Stimulated activated effector memory CD8-positive, alpha-beta T cell treated with anti-CD3 and anti-CD28 coated beads, Interleukin-12 subunit alpha, Interleukin-12 subunit beta, amount 100 ng/mL, for 72 hours (primary cell): ENCODE measurements at places on chromosomes 13 and 19.

- DNase-seq: no peak
Measured at GRCh38 chr13:48316826-48317510, 13.4 kb downstream of the RB1 start.

- no peak for DNase-seq
Measured at GRCh38 chr19:2103045-2103707, 6.5 kb downstream of the IZUMO4 start.

DNA sequence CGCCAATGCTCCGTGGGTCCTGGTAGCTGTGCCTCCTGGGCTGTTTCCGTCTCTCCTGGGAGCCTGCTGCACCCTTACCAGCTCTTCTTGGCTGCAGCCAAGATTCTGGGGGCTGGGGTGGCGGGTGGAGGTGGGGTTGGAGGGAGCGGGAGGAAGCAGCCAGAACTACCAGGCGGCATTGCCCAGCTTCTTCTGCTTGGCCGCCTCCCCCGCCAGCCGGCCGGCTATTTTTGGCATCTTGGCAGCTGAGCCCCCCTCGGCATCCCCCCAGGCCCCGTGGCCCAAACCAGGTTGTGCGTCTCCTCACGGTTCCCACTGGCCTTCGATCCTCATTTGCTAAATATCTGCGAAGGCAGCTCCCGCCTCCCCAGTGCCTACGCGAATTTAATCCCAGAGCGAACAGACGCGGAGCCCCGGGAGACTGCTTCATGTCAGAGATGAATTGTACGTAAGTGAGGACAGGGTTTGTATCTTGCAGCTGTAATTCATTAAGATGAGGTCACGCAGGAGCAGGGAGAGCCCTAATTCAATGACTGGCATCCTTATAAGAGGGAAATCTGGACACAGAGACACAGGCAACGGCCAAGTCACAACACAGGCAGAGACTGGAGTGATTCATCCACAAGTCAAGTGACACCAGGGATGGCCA lies 12.8 kb upstream of the PEAK3 start:
- no peak for DNase-seq

GRCh38 chr19:36093687-36094086 lies 17.3 kb upstream of the OVOL3 start:
- no peak for DNase-seq

DNA sequence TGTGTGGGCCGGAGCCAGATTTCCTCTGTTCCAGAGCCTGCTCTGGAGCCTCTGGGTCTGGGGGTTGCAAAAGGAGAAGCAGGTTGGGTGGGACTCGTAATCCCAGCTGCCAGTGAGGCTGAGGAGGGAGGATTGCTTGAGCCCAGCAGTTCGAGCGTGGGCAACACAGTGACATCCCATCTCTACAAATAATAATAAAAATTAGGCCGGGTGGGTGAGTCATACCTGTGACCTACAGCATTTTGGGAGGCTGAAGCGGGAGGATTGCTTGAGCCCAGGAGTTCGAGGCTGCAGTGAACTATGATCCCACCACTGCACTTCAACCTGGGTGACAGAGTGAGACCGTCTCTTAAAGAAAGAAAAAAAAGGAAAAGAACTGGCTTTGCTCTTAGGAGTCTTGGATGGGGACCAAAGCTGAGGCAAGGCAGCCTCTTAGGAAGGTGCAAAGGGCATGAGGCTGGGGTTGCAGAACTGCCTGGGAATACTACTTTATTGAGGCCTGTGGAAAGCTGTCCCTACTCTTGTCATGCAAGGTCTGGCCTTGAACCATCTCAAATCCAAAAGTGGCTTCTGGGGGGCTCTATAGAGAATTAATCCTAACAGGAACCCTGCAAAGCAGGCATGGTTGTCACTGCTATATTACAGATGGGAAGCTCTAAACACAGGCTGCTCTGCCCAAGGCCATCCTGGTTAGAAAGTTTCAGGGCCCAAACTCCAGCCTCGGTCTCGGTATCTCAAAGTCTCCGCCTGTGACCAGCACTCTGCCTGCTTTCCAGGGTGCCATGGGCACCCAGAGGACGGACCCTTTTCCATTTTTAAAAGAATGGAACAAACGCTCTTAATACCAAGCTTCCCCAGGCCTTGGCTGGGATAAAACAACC lies 880 bp upstream of the C19orf12 start:
- DNase-seq: peak; percentile 57

DNA sequence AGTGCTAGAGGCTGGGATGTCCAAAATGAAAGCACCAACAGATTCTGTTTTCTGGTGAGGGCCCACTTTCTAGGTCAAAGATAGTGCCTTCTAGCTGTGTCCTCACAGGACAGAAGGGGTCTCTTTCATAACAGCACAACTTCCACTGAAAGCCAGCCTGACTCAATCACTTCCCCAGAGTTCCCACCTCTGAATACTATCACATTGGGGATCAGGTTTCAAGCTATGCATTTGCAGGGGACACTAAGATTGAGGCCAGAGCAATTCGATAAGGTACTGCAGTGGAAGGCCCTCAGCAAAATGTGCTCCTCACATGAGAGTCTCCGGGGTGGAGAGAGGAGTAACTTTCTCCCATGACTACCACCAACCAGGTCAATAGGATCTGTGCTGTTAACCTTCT lies 1501.5 kb downstream of the EFNB2 start:
- no peak for DNase-seq

GRCh38 chr13:27638521-27638920 lies 16.8 kb downstream of the POLR1D start:
- no peak for DNase-seq

DNA sequence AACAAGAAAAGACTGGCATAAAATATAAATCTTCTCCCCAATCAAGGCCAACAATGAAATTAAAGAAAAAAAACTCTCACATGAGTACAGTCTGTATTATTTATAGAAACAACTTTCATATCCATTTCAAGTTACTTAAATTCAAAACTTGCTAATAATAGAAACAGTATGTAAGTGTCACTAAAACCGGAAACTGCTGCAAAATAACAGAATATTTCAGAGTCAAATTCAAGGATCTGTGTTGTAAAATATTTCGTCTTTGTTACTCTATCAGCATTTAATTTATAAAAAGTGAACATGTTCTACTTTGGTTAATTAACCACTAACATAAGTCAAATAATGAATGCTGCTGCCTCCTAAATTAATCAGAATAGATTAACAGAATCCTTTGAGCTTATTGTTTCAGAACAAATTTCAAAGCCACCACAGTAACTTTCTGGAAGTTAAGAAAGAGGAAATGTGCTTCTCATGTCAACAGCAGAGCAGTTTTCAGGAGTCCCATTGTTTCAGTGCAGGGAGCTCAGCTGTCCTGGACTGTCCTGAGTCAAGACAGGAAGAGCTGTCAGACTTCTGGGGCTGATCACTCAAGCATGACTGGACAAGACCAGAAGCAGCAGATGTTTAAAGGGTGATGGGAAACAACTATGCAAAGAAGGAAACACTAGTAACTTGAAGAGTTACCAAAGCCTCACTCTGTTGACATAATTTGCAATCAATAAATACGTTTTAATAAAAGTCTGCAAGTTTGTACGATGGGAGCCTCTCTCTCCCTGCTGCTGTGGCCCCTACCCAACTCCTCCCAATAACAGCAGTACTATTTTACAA lies 76.9 kb downstream of the FOXO1 start:
- no peak for DNase-seq
